Common myeloid progenitor, CD34-positive (primary cell): ENCODE measurements at places on chromosomes 4 and X.

DNA sequence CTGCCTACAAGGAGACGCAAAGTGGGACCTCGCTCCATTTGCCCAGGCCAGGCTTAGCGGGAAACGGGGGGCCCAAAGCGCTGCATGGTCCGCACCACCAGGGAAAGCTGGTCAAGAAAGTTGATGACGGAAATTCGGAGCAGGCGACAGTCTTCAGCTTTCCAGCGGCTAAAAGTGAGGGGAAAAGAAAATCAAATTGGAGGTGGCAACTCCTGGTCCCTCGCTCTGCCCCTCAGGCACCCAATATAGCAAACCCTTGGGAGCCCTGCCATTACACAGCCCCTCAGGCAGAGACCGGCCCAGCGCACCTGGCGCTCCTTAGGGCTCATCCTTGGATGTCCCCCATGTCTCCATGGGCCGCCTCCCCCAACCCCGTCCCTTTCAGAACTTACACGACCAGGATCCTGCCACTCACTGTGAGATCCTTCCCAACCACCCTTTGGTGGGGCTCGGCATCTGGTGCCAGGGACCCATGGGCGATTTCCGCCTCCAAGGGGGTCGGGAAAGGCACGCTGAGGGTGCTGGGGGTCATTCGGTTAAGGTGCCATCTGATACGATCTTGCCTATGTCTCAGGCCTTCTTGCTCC, 1.1 kb downstream of the LAGE3 start:
- DNase-seq, result no peak

DNA sequence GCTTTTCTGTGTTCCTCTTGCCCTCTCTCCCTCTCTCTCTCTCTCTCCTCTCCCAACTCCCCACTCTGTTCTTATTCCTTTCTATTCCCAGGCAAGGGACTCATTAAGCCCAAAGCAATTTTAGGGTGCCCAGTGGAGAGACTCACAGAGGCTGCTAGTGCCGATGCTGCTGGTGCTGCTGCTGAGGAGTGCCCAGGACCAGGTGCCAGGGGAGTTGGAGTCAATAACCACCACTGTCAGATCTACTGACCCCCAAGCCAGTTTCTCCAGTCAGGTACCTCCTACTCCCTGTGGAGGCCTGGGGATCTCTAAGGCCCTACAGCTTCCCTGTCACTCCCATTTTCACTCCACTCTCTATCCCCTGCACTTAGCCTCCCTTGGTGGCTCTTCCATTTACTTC, 54.2 kb upstream of the LAS1L start:
- DNase-seq, result no peak

DNA sequence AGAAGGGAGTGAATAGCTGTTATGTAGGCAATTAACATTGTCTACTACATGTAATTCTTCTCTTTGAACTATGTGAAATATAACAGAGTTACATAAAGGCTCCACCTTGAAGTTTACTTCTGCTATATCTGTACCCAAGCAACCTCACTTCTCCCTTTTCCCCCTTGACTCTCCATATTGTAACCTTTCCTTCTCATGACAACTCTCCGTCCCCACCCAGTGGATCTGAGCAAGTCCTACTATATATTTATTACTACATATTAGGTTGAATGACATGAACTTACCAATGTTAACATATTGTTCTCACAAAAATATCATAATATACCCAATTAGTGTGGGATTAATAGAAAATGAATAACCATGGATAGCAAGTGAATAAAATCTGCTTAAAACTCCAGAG, 93.2 kb upstream of the ATP8A1 start:
- peak; percentile 96 for DNase-seq

- DNase-seq, result no peak
These were observed 169.4 kb downstream of the PTTG2 start for GRCh38 chr4:38129460-38130227.

DNA sequence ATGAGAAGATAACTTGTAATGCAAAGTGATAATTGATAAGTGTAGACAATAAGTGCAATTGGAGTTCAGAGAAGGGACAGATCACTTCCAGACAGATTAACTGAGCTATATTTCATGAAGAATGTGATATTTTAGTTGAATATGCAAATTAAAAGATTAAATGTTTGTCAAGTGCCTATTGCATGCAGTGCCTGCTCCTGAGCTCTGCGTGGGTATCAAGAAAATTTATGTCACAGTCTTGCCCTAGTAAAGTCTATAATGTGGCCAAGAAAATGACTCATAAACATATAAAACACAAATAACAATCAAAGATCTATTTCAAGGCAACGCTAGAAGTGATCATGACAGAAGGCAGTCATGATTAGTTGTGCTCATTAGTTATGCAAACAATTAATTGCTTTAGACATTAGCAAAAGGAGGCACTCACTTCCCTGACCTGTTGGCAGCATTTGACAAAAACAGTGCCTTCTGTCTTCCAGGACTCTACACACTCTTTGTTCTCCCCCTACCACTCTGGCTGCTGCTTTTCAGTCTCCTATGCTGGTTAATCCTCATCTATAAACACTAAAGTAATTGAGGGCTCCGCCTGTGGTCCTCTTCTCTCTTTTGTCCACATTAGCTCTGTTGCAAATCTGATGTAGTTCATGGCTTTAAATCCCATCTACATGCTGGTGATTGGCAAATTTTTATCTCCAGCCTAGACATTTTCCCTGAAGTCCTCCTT, 47.7 kb downstream of the ARHGEF38 start:
- no peak for DNase-seq

- DNase-seq, result no peak
These were observed 72.6 kb downstream of the STARD8 start for GRCh38 chrX:68719904-68720614.

- DNase-seq, result peak; percentile 92
These were observed 636 bp upstream of the EOLA1 start for GRCh38 chrX:149540131-149540620.

DNA sequence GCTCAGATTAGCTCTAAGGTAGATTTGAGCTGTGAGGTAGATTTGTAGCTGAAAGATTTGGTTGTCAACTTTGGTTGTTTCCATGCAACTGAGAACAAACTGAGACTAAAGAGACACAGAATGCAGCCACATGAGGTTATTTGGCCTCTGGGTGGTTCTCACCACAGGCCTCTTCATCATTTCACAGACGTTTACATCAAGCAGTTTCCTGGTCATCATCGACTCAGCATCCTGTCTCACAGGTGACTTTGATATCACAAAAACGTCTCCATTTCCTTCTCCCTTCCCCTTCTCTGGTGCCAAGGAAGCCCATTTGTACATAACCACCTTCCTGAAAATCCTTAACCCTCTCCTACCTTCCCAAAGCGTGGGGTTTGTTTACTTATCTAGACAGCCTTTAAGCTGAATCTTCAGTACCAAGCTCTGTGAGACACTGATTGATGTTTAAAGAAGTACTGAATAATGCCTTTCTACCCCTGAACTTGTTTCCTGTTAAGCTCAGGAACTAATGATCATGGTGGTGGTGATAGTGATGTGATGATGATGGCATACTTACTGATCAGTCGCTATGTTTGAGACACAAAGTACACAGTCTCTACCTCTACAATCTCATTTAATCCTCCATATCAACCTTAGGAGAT, 81.9 kb downstream of the FAM114A1 start:
- DNase-seq, result no peak

- no peak for DNase-seq
These were observed 131.6 kb downstream of the PDS5A start for GRCh38 chr4:39846120-39846519.

- no peak for DNase-seq
These were observed 211.2 kb downstream of the CPEB2 start for GRCh38 chr4:15213302-15213970.

- peak; percentile 64 for DNase-seq
These were observed 49.7 kb upstream of the TMEM164 start for GRCh38 chrX:109952985-109953905.

- no peak for DNase-seq
These were observed 1082.0 kb downstream of the RAPGEF2 start for GRCh38 chr4:160184884-160185283.

- DNase-seq, result no peak
These were observed 99.0 kb downstream of the AREG start for GRCh38 chr4:74543983-74544382.

DNA sequence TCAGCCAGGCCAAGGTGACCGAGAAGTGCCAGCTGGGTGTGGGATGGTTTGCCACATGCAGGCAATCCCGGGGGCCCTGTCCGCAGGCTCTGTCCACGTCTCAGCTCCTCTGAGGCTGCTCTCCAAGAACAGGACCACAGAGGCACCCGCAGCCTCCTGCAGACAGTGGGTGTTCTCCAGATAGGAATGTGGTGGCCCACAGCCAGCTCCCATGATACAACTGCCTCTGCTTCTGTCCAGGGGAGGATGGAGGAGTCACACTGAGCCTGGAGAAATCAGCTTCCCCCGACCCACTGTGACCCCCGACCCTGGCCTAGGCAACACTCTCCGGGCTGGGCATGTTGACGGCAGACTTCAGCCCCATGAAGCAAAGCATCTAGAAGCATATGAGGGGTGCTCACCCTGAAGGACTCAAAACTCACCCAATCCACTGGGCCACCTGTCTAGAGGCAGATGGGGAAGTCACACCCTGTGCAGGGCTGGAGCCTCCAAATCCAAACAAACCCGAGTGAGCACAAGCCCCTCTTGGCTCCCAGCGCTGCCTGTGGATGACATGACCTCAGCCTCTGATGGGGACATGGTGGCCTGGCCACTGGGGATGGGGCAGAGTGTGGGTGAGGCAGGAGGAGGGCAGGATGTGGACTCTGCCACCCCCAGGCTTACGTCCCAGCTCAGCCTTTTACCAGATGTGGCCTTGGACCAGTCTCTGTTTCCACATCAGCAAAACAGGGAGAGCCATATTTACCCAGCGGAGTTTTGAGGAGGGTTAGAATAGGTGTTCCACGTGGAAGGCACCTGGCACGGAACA, 102.3 kb downstream of the PSAPL1 start:
- no peak for DNase-seq

DNA sequence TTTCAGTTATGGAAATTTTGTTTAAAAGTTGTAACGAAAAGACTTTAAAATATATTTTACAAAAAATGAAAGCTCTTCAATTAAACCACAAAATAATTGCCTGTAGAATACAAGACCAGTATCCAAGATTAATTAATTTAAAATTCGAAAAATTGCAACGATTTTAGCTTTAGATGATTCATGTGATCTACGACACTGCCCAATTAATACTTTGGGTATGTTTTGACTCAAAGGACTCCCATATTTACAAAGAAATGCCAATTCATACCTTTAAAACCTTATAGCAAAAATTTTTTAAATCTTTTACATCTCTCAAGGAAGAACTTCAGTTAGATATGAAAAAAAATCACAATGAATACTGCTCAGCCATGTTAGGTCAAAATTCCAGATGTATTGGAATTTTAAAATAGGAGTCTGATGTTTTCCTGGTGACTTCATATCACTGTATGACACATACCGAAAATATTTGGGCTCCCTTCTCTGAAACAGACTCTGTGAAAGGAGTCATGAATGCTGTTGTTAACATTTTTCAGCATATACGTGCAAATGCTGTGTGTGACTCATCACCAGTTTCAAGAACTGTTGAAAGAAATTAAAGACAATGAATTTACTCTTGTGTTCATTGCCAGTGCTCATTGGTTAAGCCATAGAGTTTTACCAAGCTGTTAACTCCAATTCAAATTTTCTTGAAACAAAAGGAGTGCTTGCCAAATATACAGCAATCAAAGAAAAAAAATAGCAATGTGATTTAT, 13.8 kb upstream of the SMS start:
- DNase-seq, result no peak

DNA sequence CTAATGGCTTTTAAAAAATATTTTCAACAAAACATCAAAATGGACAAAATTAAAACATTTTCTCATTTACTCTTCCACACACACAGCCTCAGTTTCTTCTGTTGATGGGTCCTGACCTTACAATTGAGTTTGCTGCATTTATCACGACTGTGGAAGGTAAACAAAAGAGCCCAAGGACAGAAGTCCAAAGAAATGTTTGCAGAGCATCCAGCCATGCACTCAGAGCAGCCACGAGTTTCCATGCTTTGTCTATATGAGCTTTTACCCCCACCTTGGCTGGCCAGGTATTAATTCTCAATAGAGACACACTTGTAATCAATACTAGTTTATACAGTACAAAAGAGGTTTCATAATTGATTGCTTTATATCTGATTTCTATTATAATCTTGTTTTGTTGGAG, 85.0 kb upstream of the WDFY3 start:
- DNase-seq, result no peak

DNA sequence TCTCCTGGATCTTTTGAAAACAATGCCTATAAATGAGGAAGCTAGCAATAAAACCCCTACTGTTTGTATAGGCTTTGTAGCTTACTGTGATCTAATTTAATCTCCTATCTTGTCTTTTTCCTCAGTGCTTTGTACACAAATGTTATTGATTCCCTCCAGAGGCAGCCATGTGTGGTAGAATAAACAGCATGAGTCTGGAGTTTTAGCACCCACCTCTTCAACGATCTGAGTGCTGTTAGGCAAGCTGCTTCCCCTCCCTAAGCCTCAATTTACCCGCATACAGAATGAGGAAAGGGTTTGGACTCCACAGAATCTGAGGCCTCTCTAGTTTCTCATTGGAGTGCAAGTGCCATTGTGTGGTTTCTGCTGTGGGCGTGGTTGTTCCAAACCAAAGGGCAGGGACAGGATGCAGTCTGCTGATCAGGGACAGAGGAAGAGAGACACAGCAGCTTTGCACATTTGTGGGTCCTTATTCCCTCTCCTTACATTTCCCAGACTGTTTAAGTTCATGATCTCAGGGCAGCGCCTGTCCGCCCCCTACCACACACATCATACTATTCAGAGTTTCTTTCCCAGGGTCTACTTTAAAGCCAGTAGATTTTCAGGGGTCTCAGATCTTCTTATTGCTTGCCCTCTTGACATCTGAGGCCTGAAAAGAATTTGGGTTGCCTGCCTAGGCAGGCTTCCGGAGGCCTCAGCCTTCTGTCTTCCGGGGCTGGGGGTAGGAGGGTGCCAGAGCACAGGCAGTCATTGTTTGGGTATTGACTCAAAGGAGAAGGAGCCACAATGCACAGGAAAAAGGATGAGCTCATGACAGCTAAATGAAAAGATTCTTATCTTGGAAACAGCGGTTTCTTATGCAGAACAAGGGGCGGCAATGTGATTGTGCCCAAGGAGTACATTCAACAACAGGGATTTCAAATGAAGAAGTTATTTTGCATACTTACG, 114.9 kb upstream of the TEX13D start:
- DNase-seq, result peak; percentile 81

DNA sequence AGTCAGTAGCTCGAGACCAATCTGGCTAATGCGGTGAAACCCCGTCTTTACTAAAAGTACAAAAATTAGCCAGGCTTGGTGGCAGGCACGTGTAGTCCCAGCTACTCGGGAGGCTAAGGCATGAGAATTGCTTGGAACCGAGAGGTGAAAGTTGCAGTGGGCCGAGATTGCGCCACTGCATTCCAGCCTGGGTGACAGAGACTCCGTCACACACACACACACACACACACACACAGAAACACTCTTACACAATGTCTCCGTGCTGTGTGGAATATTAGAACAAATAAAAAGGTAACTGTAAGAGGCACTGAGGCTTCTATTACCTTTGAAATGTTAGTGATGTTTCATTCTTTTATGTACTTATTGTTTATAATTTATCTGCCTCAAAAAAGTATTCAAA, 326.6 kb downstream of the GPAT3 start:
- DNase-seq, result no peak

DNA sequence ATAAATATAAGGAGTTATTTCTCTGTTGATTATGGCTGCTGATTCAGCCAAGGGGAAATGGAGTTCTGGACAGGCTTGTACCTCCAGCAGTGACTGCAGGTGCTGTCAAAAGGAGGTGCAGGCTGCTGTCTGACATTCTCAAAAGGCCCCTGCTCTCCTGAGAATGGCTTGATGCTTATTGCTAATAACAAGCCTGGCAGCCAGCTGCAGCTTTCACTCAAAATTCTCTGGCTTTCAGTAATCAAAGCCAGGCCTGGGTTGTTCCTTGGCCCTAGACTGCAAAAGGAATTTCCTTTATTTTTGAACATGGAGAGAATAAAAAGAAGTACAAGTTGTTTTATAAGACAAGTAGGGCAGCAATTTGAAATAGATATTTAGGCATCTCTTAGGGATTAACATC, 575.9 kb downstream of the MID1IP1 start:
- DNase-seq, result no peak
